ENCODE measurements at places on chromosomes 2 and 18.

GRCh38 chr2:165777522-165778186, 16.4 kb downstream of the GALNT3 start:
- peak; percentile 11 for DNase-seq

DNA sequence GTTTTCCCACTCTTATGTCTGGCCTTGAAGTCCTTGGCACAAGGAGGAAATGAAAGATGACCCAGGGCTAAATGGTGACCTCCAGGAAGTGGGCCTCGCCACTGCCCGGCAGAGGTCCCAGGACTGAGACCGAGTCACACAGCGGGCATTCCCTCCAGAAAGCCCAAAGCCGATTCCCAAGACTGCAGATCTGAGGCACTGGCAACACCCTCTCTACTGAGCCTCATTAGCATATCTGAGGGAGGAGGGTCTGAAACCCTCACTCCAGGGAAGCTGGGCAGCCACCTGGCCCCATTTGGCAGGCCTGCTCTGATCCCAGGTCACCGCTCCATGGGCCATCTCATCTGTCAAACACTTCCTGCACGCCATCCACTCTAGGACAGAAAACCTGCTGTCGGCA, 29.1 kb downstream of the FAM178B start:
- no peak for DNase-seq

DNA sequence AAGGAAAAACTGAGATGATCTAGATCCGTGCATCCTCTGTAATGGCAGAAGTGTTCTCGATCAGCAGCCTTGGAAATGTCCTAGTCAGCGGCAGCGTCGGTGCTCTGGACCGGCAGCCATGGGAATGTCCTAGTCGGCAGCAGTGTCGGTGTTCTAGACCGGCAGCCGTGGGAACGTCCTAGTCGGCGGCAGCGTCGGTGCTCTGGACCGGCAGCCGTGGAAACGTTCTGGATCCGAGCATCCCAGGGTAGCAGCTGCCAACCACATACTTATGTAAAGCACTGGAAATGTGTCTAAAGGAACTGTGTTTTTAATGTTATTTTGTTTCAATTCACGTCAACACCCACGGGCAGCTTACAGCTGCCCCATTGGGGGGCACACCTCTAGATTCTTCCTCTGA, 58.7 kb downstream of the GBX2 start:
- DNase-seq, result no peak

GRCh38 chr18:11980163-11980493, 1.2 kb upstream of the IMPA2 start:
- DNase-seq, result no peak

DNA sequence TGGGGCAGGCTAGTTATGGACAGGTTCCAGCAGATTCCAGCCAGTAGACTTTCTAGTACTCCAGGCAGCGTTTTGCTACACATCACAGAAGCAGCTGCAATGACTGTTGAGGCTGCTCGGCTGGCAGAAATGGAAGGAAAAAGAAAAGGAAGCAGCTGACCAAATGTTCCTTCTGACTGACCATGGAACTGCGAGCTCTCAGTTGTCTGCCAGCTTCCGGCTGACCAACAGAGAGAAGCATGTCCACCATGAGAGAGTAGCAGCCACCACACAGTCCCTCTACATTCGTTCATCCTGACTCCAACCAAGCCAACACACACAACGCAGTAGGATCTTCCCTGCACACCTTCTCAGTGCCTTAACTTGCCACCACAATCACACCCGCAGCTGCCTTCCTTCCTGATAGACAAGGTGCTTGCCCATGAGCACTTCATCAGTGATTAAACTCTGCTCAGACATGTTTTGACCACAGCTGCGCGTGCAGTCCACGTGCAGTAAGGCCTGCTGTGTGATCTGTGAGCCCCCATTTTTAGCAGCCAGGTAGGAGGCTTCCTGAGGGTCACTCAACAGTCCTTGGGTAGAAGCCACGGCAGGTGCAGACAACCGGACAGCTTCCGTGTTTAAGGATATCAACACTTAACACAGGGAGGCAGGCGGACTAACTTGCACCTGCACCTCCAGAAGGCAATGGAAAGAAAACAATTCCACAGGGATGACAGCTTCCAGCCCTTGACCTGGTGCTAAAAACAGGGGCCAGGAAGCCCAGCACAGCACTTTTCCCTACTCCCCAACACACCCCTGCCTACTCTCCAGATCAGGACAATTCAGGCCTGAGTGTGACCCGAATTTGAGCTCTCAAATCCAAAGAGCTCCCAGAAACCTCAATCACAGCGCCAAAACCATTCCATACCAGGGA, 996 bp downstream of the TGFBRAP1 start:
- DNase-seq, result peak; percentile 59

GRCh38 chr2:71831193-71831577, 316.5 kb downstream of the CYP26B1 start:
- no peak for DNase-seq

DNA sequence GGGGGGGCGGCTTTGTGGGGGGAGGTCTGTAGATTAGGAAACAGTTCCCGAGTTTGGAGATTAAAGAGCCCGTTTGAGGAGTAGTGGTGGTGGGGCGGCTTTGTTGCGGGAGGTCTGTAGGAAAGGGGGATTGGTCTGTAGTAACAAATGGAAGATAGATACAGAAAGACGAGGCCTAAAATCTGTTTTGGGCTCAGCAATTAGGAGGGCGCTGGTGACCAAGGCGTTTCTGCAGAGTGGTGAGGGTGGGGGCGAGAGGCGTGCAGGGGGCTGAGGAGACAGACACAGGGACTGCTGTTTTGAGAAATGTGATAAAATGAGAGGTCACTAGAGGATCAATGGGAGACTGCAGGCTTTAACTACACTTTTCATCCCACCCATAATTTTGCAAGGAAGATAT, 1.6 kb upstream of the ADNP2 start:
- no peak for DNase-seq

DNA sequence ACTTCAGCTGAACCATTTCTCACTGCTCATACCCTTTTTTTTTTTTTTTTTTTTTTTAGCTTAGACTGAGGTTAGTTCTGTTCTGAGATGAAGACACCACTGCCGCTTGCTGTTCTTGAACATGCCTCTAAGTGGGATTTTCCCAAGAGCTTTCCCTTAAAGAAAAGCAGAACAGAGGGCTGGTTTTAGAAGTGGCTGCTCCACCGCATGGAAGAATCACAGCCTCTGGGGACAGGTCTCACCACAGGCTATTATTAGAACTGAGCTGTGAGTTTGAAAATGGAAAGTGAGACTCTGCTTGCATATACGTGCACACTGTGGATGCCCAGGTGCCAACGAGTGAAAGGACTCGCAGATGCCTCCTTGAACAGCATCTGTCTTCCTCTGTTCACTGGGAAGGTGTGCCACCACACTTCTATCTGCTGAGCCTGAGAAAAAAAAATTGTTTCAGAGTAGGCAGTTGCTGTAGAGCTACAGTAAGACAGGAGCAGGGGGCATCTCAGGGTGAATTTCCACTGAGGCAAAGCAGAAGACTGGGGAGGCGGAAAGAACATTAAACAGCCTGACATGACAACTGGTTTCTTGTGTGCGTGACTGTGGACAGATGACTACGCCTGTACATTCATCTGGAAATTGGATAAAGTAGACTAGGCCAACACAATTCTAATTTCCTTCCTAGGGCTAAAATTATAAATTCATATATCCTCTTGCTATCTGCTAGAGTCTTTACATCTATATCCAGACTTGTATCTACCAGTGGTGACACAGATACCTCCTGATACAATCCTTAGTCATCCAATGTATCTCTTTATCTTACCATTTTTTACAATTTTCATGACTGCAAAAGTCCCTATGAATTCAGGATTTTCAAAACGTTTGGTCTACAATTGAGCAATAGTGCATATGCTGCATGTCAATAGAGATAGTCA, 1045.7 kb upstream of the CELF4 start:
- DNase-seq, result no peak

DNA sequence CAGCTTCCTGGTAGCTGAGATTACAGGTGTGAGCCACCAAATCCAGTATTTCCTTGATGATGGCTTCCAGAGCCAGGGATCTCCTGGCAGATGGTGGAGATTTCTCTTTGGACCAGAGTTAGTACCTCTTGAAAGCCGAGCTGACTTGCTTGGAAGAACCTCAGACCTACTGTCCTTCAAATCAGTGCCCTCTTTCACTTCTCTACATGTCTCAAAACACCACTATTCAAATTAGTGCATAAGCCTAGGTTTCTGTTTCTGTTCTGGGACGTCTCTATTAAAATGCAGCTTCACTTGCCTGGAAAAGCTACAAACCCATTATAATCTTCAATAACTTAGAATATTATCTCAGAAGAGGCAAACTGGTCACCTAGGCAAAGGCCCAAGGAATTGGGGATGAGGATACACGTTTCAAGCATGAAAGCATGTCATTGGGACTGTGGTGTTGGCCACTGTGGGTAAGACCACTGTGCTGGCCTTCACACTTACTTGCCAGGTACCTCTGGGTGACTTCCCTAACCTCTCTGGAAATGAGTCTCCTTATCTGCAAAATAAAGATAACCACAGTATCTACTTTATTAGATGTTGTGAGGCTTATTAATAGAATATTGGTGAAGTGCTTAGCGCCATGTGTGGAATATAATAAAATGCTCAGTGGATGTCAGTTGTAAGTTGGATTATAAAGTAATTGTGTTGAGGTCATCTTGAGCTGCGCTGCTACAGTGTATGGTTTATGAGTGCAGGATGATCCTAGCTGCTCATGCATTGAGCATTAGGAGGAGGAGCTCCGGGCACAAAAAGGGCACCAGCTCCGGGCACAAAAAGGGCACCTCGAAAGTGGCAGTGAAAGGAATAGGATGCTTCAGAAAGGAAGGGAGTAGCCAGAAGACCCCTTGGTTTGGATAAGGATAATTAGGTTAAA, 84.5 kb downstream of the DOCK10 start:
- DNase-seq, result no peak

DNA sequence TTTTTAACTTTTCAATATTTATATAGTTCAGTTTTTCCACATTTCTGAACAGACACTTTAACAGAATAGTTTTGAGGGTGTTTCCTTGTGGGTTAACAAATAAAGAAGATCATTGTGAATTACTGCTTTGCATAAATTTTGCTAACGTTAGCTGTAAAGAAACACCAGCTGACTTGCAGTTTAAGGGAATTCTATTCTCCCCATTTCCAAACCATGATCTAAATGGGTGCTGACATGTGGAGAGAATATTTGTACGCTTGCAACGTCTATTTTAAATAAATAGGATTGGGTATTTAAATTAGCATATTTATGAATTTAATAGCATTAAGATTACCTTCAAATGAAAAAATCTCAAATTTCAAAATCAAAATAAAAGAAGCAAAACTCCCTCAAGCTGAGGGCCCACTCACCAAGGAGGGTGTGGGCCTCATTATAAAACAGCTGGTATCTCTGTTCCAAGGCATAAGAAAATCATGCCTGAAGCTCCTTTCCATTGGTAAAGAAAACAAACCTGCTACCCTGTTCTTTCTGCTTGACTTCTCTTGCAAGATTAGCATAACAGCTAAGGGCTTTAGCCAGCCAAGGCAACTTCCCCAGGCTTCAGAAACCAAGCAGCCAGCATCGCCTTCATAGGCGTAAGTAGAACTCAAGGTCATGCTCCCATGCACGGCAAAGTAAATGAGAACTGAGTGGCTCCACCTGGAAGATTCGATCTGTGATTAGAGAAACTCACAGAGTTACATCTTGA, 3.2 kb downstream of the MRO start:
- DNase-seq, result no peak

GRCh38 chr2:219049282-219049681, 8.0 kb upstream of the CFAP65 start:
- DNase-seq, result peak; percentile 61

GRCh38 chr2:16774091-16774490, 108.5 kb upstream of the CYRIA start:
- no peak for DNase-seq

DNA sequence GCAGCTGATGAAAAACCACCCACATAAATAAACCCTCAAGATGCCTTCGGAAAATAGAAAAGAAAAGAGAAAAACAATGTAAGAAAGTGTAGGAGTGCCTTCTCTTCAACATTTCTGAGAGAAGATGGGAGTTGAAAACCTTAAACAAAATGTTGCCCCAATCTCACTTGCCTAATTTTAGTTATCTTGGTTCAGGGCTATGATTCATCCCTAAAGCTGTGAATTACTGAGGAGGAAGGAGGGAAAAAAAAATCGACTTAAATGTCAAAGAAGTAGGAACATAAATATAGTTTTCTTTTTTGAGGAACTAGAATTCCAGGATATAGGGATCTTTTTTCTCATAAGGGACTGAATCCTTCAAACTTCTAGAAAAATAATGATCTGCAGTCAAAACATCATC, 360.3 kb downstream of the TGIF1 start:
- DNase-seq, result no peak

GRCh38 chr2:224145751-224146355, 106.8 kb upstream of the SERPINE2 start:
- peak; percentile 79 for DNase-seq

- DNase-seq, result peak; percentile 4
Observed at GRCh38 chr2:73253901-73254300, 19.8 kb downstream of the CCT7 start.

- no peak for DNase-seq
Observed at GRCh38 chr2:26652361-26653041, 11.3 kb upstream of the CIB4 start.

GRCh38 chr2:60246583-60246982, 306.9 kb downstream of the BCL11A start:
- DNase-seq, result no peak

GRCh38 chr2:100803334-100803733, 16.6 kb upstream of the NPAS2 start:
- DNase-seq, result no peak

GRCh38 chr18:51135795-51136194, 61.7 kb downstream of the MEX3C start:
- DNase-seq, result peak; percentile 3

GRCh38 chr2:206083602-206084438, 2.2 kb downstream of the INO80D start:
- DNase-seq, result peak; percentile 32

DNA sequence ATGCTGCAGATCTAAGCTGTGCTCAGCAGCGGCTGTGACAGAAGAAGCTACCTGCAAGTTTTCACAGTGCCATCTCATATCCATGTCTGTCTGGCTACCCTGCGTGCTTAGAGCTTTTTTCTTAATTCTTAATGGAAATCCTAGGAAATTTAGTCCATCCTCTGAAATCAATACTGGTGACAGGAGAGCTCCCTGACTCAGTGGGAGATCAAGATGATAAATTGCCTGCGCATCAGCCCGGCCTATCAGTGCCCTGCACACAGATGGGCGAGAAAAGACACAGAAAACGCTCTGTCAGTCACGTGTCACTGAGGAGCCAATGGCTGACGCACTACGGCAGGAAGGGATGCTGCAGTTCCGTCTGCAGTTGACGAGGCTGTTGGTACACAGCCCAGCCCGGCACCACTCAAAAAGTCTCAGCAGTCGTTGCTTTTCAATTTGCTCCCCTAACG, 819.6 kb upstream of the FSHR start:
- DNase-seq, result peak; percentile 19

GRCh38 chr2:16546128-16546754, 119.4 kb downstream of the CYRIA start:
- DNase-seq, result peak; percentile 73

GRCh38 chr2:54543733-54544396, 87.7 kb downstream of the SPTBN1 start:
- DNase-seq, result no peak

All from HT-29 (cell line).